ENCODE measurements at places on chromosomes 2 and 18. TPM values are rescaled to one million over a fixed set of nuclear protein-coding genes. Genes with fewer than 3 reads are reported as not detected.
A peak's percentile ranks its signal among the peaks of the same experiment; 100 is the strongest.

DNA sequence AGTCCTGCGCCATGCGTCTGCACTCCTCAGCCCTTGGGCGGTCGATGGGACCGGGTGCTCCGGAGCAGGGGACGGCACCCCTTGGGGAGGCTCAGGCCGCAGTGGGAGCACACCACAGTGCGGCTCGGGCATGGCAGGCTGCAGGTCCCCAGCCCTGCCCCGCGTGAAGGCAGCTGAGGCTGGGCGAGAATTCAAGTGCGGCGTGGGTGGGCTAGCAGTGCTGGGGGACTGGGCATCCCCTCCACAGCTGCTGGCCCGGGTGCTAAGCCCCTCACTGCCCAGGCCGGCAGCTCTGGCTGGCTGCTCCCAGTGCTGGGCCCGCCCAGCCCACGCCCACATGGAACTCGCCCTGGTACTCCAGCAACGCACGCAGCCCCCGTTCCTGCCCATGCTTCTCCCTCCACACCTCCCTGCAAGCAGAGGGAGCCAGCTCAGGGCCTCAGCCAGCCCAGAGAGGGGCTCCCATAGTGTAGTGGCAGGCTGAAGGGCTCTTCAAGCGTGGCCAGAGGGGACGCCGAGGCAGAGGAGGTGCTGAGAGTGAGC is 198.3 kb upstream of the CNTNAP5 start:
- no peaks in the 10 kb centered on the region for H3K36me3 ChIP-seq
- H3K4me3 ChIP-seq = no peak overlapping the region
- no peaks in the 10 kb centered on the region for H3K4me1 ChIP-seq
- no peak overlapping the region for H3K27ac ChIP-seq
- H3K27me3 ChIP-seq = no peaks in the 10 kb centered on the region
- no peak for DNase-seq

GRCh38 chr2:121596221-121597080 is 52.8 kb downstream of the CLASP1 start:
- H3K4me1 ChIP-seq = no peaks in the 10 kb centered on the region
- no peaks in the 10 kb centered on the region for H3K36me3 ChIP-seq
- DNase-seq = peak; percentile 44
- H3K27me3 ChIP-seq = no peaks in the 10 kb centered on the region
- H3K4me3 ChIP-seq = no peak overlapping the region
- peak overlapping the region; percentile 31 for H3K27ac ChIP-seq

GRCh38 chr18:37385846-37386778 is 179.5 kb downstream of the CELF4 start:
- no peaks in the 10 kb centered on the region for H3K4me1 ChIP-seq
- no peak overlapping the region for H3K4me3 ChIP-seq
- H3K27ac ChIP-seq = no peak overlapping the region
- H3K36me3 ChIP-seq = no peaks in the 10 kb centered on the region
- no peaks in the 10 kb centered on the region for H3K27me3 ChIP-seq
- no peak for DNase-seq

GRCh38 chr2:85839461-85839860 is 49.3 kb downstream of the ST3GAL5 start:
- no peaks in the 10 kb centered on the region for H3K36me3 ChIP-seq
- H3K27me3 ChIP-seq = no peaks in the 10 kb centered on the region

DNA sequence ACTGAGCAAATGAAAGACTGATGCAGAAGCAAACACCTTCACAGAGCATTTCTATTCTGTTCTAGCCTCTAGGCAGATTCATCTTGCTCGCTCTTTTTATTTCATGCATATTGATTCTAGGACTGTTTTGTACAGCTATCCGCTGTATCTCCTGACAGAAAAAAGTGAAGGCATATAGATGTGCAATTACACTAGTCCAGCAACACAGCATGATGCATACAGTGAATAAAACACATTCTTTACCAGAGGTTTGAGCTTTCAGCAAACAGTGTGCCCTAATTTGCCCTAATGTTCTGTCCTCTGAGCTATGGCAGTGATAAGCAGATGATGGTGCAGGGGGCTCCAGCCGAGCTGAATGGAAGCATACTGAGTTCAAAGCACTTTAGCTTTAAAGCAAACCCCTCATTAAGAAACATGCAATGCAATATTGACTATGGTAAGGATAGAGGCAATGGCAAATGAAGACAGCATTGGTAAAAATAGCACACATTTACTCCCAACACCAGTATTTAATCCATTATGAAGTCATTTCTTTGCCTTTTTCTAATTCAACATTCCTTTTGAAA is 141.2 kb upstream of the RGPD4 start:
- no peak overlapping the region for H3K27ac ChIP-seq
- no peak overlapping the region for H3K4me3 ChIP-seq
- DNase-seq = no peak
- no peaks in the 10 kb centered on the region for H3K27me3 ChIP-seq
- H3K4me1 ChIP-seq = no peaks in the 10 kb centered on the region

DNA sequence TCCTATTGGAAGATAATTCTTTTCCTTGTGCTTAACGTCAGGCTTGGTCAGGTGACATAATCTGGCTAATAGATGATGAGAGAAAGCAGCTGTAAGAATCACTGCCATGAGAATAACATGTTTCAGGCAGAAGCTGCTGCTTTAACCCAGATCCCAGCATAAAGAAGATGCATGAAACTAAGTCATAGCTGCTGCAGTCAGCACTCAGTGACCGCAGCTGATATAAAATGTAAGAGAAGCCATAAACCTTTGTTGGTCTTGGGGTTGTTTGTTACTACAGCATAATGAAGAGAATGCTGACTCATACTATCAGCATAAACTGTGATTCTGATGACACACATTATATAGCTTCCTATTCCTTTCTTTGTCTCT is 274.3 kb upstream of the TRIB2 start:
- no peaks in the 10 kb centered on the region for H3K4me1 ChIP-seq
- no peak overlapping the region for H3K27ac ChIP-seq
- no peak overlapping the region for H3K4me3 ChIP-seq

- no peak overlapping the region for H3K27ac ChIP-seq
- DNase-seq = no peak
- H3K4me3 ChIP-seq = no peak overlapping the region
Observed at GRCh38 chr18:28684746-28685355, 507.9 kb upstream of the CDH2 start.

DNA sequence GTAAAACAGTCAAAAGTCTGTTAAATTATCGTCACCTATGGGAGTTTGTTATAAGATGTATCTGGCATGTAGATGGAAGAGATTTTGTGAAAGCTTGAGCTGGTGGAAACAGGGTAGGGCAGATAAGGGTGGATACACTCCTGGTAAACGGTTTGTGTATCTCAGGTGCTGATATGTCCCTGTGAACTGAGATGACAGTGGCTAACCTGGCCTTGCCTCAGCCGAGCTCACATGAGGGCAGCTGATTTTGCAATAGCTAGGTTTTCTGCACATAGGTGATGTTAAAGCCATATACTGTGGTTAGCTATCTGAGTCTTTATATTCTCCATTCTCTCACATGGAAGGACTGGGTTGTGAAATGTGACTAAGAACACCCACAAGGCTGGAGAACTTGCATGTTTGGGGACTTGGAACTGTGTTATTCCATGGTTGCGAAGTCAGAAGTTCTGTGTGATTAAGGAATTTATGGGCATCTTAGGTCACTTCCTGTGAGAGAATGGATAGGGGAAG is 205.1 kb downstream of the TPGS2 start:
- no peaks in the 10 kb centered on the region for H3K4me1 ChIP-seq
- H3K27ac ChIP-seq = no peak overlapping the region
- H3K4me3 ChIP-seq = no peak overlapping the region
- H3K27me3 ChIP-seq = no peaks in the 10 kb centered on the region

DNA sequence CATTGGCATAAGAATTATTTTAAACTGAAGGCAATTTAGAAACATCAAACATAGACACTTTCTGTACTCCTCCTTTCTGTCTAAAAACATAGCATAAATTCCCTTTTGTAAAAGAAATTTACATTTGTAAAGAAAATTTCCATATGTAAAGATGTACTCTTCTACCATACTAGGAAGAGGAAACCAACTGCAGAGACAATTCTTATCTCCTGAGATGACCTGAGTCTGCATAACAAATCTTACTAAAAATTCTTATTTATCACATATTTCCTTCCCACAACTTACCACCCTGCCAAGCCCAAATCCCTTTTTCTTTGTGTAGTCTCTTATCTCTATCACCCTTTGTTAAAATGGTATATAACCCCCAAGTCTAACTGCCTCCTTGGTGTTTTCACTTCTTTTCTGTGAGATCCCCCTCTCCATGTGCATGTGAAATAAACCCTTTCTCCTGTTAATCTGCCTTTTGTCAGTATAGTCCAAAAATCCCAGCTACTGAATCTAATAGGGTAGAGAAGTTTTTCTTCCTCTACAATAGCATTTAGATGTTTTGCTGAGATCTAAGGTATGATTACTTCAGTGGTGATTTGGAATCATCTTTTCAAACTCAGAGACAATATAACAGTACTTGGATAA is 81.0 kb downstream of the CHN1 start:
- no peak for DNase-seq
- H3K27me3 ChIP-seq = no peaks in the 10 kb centered on the region
- H3K36me3 ChIP-seq = no peaks in the 10 kb centered on the region
- no peak overlapping the region for H3K4me3 ChIP-seq
- no peaks in the 10 kb centered on the region for H3K4me1 ChIP-seq
- H3K27ac ChIP-seq = no peak overlapping the region

The PAX3 gene
- total RNA-seq = not detected

GRCh38 chr18:75612456-75612855 is 185.0 kb upstream of the SMIM21 start:
- no peaks in the 10 kb centered on the region for H3K36me3 ChIP-seq
- no peak overlapping the region for H3K4me3 ChIP-seq
- no peak for DNase-seq
- H3K4me1 ChIP-seq = no peaks in the 10 kb centered on the region
- no peak overlapping the region for H3K27ac ChIP-seq

All from colonic mucosa (tissue), 4 donors.